ENCODE measurements at places on chromosomes 12 and 14.

- no peak for DNase-seq
These were observed 148.0 kb upstream of the BMP4 start for GRCh38 chr14:54104601-54105145.

DNA sequence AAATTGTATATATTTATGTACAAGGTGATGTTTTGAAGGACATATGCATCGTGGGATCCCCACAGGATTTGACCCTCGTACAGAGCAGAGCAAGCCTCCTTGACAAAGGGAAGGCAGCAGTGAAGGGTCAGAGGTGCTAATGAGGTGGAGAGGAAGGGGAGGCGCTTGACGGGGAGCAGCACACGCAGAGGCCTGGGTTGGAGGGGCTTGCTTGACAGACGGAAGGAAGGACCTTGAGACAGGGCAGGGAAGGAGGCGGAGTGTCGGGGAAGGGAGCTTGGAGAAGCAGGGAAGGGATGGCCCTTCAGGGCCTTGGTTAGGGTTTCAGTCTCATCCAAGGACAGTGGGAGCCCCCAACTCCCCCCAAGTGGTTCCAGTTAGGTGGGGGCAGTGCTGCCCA is 52.6 kb downstream of the ZNF664 start:
- DNase-seq, result no peak

GRCh38 chr12:75712223-75712622 is 200.8 kb upstream of the KRR1 start:
- DNase-seq, result no peak

GRCh38 chr14:55352201-55352600 is 59.4 kb downstream of the ATG14 start:
- no peak for DNase-seq

GRCh38 chr12:86445356-86445755 is 189.2 kb upstream of the MGAT4C start:
- DNase-seq, result no peak
